Airway epithelial cell (primary cell): ENCODE measurements at places on chromosomes 5 and 9. TPM values are rescaled to one million over a fixed set of nuclear protein-coding genes. Genes with fewer than 3 reads are reported as not detected.

RASEF gene
- 7.5 and 8.3 TPM in 2 replicates for total RNA-seq

FRMPD1 gene
- total RNA-seq, result under 0.01 TPM in 1 of 2 replicates, not detected in the other

APBA1 gene
- total RNA-seq, result 0.65 and 0.85 TPM in 2 replicates

LTC4S gene
- 1.4 and 3.8 TPM in 2 replicates for total RNA-seq

KIF24 gene
- 2.2 and 2.5 TPM in 2 replicates for total RNA-seq

FBP2 gene
- not detected in 2 replicates for total RNA-seq

PRDM9 gene
- total RNA-seq, result not detected in 2 replicates

IL33 gene
- 13.2 and 17.4 TPM in 2 replicates for total RNA-seq

NTRK2 gene
- under 0.01 TPM in 1 of 2 replicates, not detected in the other for total RNA-seq
